Naive B cell (primary cell): ENCODE measurements at places on chromosomes 3 and 15.

GRCh38 chr15:90262426-90262825 lies 3.0 kb upstream of the NGRN start:
- DNase-seq, result no peak

- no peak for DNase-seq
These were observed 91.6 kb upstream of the SETMAR start for GRCh38 chr3:4211610-4212009.

DNA sequence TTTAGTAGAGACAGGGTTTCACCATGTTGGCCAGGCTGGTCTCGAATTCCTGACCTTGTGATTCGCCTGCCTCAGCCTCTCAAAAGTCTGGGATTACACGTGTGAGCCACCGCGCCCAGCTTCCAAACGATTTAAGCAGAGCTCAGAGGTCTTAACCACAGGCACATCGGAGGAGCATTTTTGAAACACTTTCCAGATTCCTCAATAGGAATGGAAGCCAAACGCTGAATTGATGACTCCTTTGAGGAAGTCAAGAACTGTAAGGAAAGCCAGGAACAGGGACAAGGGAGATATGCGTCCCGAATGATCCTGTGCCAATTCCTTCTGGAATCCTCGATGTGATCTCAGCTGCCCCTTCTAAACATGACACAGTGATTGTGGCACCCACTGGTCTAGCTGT lies 40.0 kb downstream of the TRH start:
- DNase-seq, result no peak

DNA sequence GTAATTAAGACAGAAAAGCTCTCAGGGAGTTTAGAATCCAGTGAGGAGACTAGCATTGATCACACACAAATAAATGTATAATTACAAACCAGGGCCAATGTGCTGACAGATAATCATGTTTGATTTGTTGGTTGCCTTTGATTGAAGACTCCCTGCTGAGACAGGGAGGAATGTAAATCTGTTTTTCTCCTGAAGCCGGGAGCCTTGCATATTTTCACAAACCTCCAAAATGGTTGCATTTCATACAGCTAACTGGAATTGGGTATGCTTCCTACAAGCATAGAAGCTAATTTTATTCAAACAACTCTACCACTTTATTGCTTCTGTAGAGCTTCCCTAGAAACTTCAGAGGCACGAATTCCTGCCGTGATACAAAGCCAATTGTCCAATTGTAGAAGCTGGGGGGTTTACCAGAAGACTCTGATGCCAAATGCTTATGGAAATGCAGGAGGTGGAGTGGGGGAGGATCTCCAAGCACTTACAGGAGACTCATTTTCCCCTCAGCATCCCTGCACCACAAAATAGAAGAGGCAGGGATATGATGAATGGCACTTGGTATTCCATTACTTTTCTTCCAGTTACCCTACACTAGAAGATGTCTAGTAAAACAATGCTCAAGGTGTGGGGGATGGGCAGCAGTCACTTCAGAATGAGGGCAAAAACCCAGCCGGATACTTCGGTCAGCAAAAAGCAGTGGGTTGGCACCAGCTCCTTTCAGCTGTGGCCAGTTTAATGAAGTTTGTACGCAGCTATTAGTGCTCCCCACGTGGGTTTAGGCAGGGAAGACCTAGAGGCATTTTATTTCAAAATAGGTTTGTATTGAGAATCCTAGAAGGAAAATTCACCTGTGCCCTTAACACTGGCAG lies 11.4 kb upstream of the MEX3B start:
- no peak for DNase-seq

DNA sequence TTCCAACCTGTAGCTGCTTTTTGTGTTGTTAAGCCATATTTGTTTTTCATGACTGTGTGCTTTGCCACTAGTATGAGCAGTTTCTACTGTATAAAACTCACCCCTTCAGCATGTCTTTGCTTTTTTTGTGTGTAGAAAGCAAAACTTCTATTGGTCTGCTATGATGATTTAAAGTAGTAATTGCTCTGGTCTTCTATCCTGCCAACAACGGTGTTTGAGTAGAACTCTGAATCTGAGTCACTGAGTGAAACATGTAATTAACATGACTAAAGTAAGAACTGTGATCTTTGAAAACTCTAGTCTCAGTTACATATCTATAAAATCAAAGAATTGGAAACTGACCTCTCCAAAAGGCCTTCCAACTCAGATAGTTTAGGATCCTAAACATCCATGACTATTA lies 133.6 kb downstream of the TPRG1 start:
- DNase-seq, result no peak

GRCh38 chr3:47250309-47251060 lies 32.1 kb downstream of the KIF9 start:
- DNase-seq, result no peak

DNA sequence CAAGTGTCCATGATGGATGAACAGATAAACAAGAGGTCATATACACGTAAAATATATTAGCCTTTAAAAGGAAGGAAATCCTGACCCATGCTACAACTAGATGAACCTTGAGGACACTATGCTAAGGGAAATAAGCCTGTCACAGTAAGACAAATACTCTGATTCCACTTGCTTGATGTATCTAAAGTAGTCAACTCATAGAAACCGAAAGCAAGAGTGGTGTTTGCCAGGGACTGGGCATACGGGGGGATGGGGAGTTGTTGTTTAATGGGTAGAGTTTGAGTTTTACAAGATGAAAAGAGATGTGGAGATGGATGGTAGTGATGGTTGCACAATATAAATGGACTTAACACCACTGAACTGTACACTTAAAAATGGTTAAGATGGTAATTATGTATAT lies 65.4 kb downstream of the C3orf70 start:
- no peak for DNase-seq

DNA sequence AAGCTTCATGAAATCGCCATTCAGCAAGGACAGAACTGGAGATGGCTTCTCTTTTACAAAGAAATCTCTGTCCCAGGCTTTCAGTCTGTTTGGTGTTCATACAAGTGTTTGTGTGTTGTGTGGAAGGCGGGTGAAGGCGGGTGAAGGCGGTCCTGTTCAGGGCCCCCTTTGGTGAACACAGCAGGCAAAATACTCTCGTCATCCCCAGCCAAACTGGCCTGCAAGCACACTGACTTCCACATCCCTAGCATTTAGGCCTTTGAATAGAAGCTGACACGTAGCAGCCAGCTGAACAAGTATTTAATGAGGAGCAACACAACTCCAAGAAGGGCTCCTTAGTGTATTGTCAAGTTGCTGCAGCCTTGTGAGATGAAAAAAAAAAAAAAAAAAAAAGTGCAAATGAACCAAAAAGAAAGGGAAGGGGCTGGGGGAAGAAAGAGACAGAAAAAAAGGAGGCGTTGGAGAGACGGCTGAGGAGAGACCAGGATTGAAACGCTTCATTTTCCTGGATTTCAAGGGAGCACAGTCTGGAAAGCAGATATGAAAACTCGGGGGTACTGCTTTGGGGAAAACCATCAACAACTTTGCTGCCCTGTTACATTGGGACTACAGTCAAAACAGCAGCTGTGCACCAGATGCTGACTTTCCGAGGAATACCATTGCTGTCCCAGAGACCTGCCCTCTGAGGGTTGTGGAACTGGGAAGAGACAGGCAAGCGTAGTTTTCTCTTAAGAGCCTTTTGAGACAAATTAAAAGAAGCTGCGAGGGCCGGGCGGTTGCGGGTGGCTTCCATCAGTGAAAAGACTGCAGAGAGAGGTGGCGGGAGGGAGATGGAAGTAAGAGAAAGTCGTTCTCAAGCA lies 74.6 kb downstream of the TGFBR2 start:
- no peak for DNase-seq

GRCh38 chr3:61182662-61183061 lies 68.6 kb downstream of the FHIT start:
- peak; percentile 7 for DNase-seq

DNA sequence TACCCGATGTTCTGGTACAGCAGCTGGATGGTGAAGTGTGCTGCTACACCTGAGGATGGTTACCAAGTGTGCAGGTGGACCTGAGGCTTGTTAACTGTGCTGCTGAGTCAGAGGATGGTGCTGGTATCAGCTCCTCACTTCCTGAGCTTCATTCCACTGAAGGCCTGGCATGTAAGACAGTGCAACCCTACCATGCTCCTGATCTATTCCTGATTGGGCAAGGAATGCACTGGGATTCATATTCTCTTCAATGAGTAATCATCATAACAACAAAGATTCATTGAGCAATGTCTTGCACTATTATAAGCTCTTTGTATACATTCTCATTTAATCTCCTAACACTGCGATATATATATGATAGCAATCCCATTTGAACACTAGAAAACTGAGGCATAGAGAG lies 62.9 kb upstream of the THSD4 start:
- DNase-seq, result no peak

DNA sequence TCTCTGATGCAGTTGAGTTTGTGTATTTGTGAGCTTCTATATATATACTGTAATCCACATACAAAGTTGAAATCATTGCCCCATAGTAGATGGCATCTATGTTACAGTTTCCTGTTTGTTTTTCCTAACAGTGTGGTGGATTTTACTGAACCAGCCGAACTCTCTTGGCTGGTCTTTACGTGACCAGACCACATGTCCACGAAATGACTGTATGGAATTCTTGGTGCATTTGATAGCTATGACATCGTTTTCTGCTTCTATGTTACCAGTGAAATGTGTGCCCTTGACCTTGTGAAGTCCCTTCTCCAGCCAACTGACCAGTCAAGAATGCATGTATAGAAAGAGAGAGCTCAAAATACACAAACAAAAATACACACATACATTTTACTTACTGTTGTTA lies 1.8 kb downstream of the KCNMB2 start:
- DNase-seq, result no peak

DNA sequence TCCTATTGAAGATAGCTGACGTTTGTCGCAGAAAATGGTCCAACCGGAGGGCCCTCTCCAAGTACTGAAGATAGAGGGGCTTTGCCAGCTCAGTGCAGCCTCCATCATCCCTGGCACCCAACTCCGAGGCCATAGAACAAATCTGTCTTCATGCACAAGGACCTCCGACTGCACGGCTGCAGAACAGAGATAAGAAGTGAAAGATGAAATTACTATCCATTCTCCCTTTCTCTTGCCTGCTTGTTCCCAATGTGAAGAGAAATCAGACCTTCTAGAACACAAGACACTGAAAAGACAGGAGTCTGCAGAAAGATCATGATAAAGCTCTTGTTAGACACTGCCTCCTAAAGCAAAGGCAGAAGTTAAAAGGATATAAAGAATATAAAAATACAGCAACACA lies 19.9 kb downstream of the INO80 start:
- no peak for DNase-seq
